ENCODE measurements at places on chromosomes 1 and 21.

DNA sequence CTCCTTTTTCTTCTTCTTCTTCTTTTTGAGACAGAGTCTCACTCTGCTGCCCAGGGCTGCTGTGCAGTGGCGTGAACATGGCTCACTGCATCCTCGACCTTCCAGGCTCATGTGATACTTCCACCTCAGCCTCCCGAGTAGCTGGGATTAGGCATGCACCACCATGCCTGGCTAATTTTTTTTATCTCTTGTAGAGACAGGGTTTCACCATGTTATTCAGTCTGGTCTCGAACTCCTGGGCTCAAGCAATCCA is 13.0 kb upstream of the PADI1 start:
- H3K27ac ChIP-seq, result no peak overlapping the region
- H3K36me3 ChIP-seq, result peaks cover 2% of the 10 kb centered on the region
- peaks cover 3% of the 10 kb centered on the region for H3K4me1 ChIP-seq
- no peak overlapping the region for H3K4me3 ChIP-seq
- H3K27me3 ChIP-seq, result peaks cover 10% of the 10 kb centered on the region

DNA sequence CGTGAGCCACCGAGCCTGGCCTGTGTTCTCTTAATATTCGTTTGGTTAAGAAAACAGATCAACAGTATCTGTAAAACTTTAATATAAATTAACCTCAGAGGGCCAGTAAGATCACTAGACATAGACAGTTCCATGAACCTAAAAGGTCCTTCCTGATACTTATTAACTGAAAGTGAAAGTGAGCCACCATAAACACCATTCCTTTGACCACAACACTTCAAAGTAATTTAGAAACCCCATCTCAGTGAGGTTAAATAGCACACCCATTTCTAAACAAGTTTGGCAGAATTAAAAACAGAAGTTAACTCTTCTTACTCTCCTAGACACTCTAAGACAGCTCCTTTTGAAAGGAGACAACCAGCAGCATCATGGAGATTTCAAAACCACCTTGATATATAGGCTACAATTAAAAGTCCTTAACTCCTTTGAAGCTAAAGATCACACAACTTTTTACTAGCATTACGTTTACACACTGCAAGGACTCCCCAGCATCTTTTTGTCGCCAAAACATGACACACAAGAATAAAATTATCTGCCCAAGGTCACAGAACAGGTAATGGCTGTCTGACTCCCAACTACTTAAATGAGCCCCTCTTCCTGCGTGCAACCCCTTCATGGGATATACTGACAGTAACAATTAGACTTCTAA is 2.2 kb downstream of the RNF19B start:
- peaks cover 62% of the 10 kb centered on the region for H3K4me1 ChIP-seq
- peak overlapping the region; percentile 71 for H3K27ac ChIP-seq
- H3K36me3 ChIP-seq, result peaks cover 9% of the 10 kb centered on the region
- no peaks in the 10 kb centered on the region for H3K27me3 ChIP-seq
- H3K4me3 ChIP-seq, result peak overlapping the region; percentile 80

DNA sequence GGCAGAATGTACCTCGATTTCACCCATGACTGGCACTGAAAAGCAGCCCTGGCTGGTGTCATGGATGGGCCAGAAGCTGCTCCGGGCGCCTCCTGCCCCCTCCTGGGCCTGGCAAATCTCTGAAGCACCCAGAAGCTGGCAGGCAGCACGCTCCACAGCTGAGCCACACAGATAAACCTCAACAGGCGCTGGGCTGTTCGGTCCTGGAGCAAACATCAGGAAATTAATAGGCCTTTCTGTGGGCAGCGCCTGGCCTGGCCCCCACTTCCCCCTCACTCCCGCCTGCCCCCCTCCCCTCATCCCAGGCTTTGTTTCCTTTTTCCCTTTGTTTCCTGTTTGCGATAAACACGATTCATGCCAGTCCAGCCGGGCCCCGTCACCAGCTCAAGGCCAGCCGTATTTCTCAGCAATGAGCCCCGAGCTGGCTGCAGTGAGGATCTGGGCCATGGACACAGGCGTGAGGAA is 20.1 kb upstream of the DISP3 start:
- no peaks in the 10 kb centered on the region for H3K4me1 ChIP-seq
- H3K36me3 ChIP-seq, result no peaks in the 10 kb centered on the region
- H3K4me3 ChIP-seq, result no peak overlapping the region

DNA sequence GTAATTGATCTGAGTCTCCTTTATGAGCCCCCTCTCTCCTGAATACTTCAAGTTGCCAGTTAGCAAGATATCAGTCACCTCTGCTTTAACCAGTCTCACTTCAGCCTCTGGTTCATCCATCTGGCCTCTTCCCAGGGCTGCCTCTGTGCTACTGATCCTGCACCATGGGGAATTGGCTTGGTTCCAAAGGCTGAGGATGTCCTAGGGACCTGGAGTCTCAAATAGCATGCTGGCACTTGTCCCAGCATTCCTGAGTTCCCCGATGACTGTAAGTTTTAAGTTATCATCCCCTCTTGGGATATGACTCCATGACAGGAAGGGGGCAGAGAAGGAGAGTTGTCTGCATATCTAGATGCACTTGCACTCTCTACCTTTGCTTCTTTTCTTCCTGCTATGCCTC is 252.0 kb downstream of the PTBP2 start:
- DNase-seq, result no peak
- H3K4me3 ChIP-seq, result no peak overlapping the region
- H3K27ac ChIP-seq, result no peak overlapping the region
- H3K4me1 ChIP-seq, result no peaks in the 10 kb centered on the region
- H3K27me3 ChIP-seq, result peaks cover 27% of the 10 kb centered on the region

DNA sequence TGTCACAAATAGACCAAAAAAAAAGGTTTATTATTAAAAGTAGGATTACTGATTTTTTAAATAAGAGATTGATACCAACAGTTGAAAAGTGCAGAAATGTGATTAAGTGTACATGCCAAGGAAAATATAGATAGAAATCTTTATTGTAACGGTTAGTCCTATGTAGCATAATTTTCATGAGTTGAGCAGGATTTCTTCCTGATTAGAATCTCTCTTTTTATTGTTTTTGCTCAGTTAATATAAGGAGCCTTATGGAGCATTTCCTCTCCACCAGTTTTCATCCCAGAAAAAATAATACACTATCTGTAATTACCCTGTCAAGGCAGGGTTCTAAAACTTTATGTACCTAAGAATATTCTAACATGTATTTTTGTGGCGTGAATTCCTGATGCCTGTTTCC is 23.4 kb downstream of the CAPZA1 start:
- H3K4me3 ChIP-seq, result no peak overlapping the region
- no peaks in the 10 kb centered on the region for H3K27me3 ChIP-seq
- no peak for DNase-seq
- peaks cover 37% of the 10 kb centered on the region for H3K36me3 ChIP-seq
- H3K4me1 ChIP-seq, result peaks cover 26% of the 10 kb centered on the region

All from activated CD8-positive, alpha-beta memory T cell treated with anti-CD3 and anti-CD28 coated beads, Interleukin-2, amount 10 ng/mL, durations not matched to agents 7 days and 5 days (primary cell).